ENCODE measurements at places on chromosomes 13 and 19.

GRCh38 chr19:9498183-9498902 is at the start of gene ZNF560:
Gene ZNF560, minus strand, starts transcription at chr19:9498616. Its CDS starts 23,303 bp downstream, at chr19:9475313.
- DNase-seq, result no peak

DNA sequence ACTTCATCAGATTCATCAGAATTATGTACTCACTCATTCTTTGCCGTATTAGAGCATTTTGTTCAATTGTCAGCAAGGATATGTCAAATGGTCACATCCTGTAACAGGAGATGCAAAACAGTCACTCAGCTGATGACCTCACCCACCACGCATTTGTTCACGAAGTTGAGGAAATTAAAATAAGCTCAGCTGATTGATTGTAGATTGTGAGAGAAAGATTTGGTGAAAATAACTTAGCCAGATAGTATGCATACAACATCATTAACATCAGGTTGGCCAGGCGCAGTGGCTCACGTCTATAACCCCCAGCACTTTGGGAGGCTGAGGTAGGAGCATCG is 22.6 kb upstream of the CDC16 start:
- no peak for DNase-seq

DNA sequence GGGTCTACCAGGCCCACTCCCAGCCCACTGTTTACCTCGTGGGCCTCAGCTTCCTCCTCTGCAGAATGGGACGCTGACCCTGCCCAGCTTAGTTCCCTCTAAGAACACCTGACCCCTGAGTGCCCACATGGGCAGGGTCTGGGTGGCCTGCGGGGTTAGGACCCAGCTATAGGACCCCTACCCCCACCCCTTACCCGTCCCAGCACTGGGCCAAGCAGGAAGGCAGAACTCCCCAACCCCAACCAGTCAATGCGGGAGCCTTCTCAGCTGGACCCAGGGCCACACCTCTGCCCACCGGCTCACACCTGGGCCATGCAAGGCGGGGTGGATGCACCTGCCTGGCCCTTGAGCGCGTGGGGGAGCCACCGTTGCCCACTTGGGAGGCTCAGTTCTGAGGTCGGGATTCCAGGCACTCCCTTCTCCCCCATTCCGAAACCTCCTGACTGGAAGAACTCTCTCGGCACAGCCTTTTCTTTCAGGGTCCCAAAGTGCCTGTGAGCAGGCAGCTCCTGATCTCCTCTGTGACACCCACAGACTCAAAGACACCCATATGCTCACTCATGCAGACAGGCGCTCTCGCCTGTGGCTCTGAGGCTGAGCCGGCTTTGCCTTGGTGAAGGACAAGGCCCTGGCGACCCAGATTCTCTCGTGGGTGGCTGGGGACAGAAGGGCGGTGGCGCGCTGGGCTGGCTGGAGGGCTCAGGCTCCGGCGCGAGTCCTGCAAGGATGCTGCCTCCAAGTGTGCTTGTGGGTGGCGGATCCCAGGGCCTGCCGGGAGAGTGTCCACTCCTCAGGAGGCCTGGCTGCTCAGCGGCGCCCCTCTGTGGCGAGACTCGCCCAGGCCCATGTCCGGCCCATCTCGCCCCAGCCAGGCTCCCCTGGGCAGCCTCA is 27.9 kb upstream of the PARP4 start:
- no peak for DNase-seq

DNA sequence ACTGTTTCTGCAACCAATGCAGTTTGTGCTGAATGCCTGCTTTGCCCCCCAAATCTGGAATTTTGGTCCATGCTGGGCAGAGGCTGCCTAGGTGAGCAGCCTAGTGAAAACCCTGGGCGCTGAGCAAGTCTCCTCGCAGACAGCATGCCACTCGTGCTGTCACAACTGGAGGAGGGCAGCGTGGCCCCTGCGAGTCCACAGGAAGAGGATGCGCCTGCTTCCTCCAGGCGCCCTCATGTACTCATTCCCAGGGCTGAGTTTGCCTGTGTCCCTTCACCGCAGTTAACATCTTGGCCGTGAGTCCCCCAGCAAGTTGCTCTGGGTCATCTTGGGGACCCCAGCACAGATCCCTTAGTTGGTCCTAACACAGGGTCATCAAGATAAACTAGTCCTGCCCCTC is 26.2 kb upstream of the TMEM160 start:
- DNase-seq, result no peak

DNA sequence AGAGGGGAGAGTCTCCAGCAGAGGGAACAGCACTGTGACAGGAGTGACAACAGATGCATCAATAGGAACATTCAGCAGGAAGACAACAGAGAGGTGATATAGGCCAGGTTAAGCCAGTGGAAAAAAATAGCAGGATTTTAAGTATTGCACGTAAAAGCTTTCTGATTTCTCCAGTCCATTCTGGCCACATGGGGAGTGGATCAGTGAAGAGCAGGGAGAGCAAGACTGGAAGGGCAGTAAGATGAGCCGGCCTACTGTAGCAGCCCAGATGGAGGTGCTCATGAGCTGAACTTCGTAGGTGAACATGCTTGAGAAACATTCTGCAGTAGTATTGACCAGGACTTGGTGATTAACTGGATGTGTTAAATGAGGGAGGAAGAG is 1.7 kb downstream of the UTP14C start:
- DNase-seq, result no peak

Measured in CD4-positive, alpha-beta T cell treated with Interleukin-1 beta for 1 hour (primary cell).